ENCODE measurements at places on chromosomes 16 and 17.

DNA sequence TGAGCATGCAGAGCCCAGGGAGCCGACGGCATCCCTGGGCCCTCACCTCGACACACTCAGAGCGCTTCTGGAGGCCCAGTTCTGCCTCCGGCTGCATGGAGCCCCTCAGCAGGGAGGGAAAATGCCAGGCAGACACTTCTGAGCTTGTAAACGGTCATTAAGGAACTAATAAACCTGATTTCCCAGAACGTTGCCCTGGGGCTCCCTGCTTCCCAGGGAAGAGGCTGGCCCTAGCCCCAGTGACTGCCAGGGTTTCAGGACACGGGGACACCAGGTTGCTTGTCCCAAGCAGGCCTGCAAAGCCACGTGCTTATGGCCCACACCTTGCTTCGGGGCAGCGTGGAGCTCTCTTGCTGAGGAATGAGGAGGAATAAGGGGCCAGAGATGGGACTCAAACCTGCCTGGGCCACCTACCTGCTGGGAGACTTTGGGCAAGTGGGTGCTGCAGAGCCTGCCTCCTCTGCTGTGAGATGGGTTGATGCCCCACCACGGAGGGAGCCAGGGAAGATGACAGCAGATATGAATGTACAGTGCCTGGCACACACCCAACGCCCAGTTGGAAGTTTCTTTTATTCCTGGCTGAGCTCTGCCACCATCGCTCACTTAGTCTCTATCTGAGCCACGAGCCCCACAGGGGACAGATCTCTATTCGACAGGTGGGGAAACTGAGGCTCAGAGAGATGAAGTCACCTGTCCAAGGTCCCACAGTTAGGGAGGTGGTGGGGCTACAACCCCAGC, 5.4 kb downstream of the RHBDF2 start:
- DNase-seq, result no peak

- no peak for DNase-seq
Measured at GRCh38 chr17:78726513-78726912, 55.6 kb downstream of the CYTH1 start.

- DNase-seq, result no peak
Measured at GRCh38 chr17:68184816-68185436, 62.9 kb upstream of the AMZ2 start.

DNA sequence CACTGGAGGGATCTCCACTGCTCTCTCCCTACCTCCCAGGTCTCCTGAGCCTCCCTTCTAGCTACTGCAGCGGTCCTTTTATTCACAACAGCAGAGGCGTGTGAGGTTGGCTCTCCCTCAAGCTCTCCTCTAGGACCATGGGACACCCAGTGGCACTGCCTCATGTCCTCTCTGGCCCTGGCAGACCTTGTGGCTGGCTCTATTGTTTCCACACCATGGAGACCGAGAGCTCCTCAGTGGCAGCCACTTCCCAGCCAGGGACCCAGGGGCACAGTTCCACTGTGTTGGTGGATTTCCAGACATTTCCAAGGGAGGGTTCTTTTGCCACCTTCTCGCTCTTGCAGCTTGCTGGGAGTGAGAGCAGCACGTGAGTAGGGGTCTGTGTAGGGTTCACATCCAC, 204.9 kb downstream of the AXIN2 start:
- no peak for DNase-seq

GRCh38 chr17:81641825-81642489, 5.0 kb downstream of the TSPAN10 start:
- DNase-seq, result no peak

DNA sequence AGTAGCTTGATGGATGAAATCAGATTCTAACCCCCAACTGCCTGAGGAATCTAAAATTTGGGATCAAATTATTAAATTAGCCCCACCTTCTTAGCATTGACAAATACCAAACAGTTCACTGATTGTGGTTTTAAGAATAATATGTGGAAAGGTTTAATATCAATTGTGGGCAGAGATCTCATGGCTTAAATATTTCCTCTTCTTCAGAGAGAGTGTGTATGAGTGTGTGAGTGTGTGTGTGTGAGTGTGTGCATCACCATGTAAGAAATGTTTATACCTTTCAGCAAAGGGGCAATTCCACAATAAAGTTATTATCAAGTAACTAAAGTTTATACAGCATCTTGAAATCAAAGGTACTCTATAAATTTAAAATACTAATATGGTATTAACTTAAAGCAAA, 3.2 kb downstream of the SMURF2 start:
- DNase-seq, result no peak

GRCh38 chr17:204427-205147, 23.1 kb upstream of the DOC2B start:
- no peak for DNase-seq

- no peak for DNase-seq
Measured at GRCh38 chr16:24748242-24748641, 18.8 kb downstream of the TNRC6A start.

GRCh38 chr17:70369391-70369790, 200.1 kb downstream of the KCNJ2 start:
- no peak for DNase-seq

DNA sequence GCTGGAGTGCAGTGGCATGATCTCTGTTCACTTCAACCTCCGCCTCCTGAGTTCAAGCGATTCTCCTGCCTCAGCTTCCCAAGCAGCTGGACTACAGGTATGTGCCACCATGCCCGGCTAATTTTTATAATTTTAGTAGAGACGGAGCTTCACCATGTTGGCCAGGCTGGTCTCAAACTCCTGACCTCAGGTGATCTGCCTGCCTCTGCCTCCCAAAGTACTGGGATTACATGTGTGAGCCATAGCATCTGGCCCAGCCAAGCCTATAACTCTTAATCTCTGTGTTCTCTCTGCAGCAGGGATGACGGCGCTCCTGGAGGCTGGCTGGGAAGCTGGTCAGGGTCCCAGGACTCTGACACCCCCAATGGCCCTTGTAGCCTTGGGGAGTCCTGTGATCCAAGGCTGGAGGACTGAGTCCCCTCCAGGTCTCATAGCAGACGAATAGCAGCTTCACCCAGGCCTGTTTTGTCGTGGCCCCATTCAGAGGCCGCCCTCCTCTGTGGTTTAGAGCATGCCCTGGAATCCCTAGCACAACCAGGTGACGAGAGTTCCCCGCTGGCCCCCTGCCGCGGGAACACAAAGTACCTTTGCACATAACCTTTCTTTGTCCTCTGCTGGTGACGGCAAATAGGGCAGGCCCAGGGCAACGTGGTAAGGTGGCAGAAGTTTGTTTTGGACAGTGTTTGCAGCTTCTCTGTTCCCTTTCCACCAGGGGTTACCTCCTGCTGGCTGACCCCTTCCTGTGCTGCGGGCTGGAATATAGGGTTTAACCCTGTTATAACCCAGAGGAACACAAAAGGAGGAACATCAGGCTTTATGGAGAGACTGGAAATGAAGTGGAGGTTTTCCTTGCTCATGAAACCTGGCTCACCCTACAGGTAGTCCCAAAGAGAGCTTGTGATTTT, 43.0 kb upstream of the TOB1 start:
- DNase-seq, result no peak

GRCh38 chr16:56980201-56980535, 9.2 kb upstream of the NLRC5 start:
- no peak for DNase-seq

GRCh38 chr17:79715943-79716797, 14.6 kb upstream of the ENPP7 start:
- no peak for DNase-seq

DNA sequence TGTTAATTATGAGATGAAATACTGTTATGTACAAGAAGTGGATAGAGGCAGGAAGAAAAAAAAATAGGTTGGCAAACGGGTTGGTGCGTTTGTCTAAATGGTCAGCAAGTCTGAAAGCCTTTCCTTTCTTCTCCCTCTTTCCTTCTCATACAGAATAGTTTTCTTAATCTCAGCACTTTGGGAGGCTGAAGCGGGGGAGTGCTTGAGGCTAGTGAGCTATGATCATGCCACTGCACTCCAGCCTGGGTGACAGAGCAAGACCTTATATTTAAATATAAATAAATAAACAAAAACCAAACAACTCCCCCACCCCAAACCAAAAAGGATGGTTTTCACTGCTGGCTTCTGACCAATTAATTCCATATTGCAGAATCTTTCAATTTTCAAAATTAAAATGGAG, 74.7 kb upstream of the CORO6 start:
- no peak for DNase-seq

Data from cerebellar nuclear complex (tissue), 1 donor.